NCI-H1092 treated with DMSO at 0.1 percent for 48 hours (cell line): ENCODE measurements at places on chromosomes 5 and 9.

DNA sequence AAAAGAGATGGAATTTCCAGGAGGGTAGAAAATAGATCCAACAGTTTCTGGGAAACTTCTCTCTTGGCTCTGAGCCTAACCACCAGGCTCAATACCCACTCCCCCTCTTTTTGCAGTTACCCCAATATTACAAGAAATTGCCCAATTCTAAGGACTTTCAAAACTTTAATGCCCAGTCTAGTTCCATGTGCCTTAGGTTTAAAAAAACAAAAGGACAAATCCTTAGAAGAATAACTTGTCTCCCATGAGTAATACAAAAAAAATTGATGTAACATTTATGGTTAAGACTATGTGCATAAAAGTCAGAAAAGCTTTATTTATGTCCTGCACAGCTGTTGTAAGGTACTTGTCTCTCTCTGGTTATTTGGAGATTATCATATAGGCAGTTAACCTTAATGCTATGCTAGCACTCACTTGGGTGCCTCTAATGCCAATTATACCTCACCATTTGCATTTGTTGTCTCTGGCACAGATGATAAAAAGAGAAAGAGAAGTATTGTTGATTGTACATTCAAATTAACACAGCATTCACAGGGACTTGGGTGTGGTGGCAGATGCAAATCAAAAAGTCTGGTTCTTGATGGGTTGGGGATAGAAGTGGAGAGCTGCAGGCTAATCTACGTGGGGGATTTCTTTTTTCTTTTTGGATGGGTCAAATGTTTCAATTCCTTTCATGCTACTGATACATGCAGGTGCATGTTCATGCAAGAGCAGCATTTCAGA is 159.4 kb downstream of the PIK3R1 start:
- DNase-seq, result no peak

GRCh38 chr5:58999804-59000203 is 416.9 kb downstream of the RAB3C start:
- no peak for DNase-seq

DNA sequence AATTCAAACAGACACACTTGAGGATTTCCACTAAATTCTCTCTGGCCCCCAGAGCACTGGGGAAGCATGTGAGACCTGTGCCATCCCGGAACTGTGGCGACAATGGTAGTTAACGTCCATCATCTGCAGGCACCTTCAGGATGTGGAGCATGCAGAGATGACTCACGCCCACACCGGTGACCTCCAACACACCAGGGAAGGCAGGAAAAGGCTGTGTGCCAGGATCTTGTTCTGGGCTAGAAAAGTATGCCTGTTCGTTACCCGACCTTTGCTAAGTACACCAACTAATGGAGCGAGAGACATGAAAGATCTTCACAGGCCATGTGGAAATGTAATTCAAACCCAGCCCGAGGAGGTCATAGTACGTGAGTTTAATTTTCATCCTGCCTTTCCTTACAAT is 208.8 kb downstream of the MELK start:
- DNase-seq, result no peak

GRCh38 chr9:13505797-13506196 is 226.3 kb upstream of the MPDZ start:
- DNase-seq, result no peak

- DNase-seq, result no peak
Observed at GRCh38 chr9:105083256-105083655, 155.3 kb upstream of the ABCA1 start.
